Hematopoietic multipotent progenitor cell (in vitro differentiated cells): ENCODE measurements at places on chromosomes 12 and 14. TPM values are rescaled to one million over a fixed set of nuclear protein-coding genes. Genes with fewer than 3 reads are reported as not detected.

DNA sequence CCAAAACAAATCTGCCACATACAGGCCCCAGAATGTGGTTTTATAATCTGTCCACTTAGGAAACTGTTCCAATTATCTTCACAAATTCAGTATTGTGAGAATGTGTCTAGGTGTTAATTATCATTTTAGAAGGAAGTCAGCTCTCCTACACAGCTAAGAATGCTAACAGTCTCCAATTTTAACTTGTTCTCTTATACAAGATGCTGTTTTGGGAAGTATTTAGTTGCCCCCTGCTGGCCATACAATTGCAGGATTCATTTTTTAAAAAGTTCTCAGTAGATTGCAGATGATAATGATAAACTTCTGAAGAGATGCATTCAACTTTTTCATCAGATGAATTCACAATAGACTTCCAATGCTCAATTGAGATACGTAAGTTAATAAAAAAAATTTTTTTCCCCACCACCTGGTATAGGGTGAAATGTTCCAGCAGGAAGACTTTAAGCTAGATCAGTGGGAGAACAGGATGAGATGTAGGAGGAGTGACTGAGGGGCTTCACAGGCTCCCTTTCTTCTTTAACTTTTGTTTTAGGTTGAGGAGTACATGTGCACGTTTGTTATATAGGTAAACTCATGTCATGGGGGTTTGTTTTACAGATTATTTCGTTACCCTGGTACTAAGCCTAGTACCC lies 27.3 kb upstream of the OSBPL8 start:
- peak; percentile 9 for DNase-seq

DNA sequence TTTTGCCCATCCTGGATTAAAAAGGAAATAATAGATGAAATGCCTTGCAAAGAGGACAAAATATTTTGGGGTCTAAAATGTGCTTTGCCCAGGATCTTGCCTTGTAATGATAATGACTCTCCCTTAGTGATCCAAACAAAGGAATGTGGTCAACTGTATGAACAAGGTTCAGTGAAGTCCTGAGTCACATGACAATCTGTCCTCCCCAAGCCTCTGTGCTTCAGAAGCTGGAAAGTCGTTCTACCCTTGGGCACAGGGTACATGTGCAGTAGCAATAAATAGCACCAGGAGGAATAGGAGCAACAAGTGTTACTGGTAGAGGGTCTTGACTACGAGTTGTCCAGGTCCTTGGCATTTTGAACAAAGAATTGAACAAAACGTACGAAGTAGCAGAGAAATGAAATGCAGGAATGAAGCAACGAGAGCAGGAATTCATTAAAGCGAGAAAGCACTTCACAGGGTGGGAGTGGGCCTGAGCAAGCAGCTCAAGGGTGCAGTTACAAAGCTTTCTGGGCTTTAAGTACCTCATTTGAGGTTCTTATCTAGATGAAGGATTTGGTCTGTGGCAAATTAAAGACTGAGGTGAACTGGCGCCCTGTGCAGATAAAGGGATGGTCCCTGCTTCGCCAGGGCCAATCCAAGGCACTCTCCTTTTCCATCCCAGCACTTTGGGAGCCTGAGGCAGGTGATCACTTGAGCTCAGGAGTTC lies 65.8 kb downstream of the RESF1 start:
- no peak for DNase-seq

DNA sequence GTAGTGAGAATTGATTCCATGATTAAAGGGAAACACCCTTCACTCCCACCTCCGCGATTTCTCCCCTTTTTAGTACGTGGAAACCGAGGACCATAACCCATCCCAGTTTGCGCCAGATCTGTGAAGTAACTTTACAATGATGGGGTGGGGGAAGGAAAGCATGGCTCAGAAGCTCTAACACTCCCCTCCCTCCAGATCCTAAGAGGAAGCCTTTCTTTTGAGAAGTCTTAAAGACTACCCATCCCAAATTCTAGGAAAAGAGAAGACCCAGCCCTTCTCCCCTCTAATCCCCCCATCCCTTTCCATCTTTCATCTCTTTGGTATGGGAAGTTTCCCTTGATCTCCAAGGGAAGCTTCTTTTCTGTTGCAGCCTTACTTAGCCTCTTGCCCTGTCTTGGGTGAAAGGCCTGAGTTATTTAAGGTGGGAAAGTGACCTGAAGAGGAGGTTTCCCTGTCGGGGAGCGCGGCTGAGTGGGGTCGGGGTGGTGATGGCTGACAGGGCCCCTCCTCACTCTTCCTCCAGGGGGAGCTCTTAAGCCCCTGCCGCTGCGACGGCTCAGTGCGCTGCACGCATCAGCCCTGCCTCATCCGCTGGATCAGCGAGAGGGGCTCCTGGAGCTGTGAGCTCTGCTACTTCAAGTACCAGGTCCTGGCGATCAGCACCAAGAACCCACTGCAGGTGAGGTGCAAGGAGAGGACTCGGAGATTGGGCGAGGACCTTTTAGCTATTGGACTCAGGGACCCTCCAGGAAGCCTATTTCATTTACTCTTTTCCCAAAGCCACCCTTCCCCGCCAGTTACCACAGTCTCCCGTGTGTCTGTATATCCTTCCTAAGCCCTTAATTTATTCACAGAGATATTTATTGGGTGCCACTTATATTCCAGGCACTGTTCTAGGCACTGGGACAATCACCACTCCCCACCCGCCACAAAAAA lies 1.8 kb downstream of the MARCHF9 start:
- DNase-seq = peak; percentile 67

DNA sequence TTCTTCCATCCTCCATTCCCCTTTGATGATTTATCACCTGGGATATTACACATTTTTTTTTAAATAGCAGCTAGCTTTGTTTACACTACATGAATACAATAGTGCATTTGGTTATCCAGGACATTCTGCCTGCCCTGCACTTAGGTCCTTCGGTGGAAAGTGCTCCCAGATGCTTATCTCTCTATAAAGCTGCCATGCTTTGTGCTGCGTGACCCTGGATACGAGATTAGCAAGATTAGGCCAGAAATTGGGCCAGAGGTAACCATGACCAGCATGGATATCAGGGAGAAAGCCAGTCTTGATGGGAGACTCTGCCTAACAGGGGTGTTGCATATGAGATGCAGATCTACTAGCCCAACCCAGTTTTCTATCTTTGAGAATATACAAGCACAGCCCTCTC lies 12.1 kb upstream of the KRT83 start:
- DNase-seq = no peak

DNA sequence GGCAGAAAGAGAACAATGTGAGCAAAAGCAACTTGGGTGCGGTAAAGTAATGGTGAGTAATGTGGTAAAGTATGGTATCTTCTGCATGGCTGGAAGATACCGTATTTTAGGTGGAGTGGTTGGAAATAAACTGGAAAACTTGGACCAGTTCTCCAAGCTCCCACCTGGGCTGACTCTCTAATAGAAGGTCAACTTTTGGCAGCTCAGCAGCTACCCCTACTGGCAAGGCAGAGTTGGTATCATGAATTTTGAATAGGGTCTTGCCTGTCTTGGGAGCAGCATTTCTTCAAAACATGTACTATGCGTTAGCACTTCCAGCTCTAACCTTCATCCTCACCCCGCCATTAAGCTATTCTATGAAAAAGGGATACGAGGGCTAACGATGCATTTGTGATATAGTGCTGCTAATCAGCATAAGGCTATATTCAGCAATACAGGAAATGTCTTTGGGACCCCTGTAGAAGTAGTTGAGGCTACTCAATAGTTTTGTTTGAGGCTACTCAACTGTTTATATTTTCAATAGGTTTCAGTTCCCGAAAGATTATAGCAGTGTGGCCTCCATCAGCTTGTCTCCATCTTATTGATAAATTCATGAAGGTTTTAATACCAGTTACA lies 276.3 kb upstream of the FAR2 start:
- peak; percentile 31 for DNase-seq

- DNase-seq = no peak
Measured at GRCh38 chr14:61188196-61188595, 92.9 kb downstream of the TMEM30B start.

- DNase-seq = no peak
Measured at GRCh38 chr12:52063981-52064649, 5.7 kb upstream of the ATG101 start.

DNA sequence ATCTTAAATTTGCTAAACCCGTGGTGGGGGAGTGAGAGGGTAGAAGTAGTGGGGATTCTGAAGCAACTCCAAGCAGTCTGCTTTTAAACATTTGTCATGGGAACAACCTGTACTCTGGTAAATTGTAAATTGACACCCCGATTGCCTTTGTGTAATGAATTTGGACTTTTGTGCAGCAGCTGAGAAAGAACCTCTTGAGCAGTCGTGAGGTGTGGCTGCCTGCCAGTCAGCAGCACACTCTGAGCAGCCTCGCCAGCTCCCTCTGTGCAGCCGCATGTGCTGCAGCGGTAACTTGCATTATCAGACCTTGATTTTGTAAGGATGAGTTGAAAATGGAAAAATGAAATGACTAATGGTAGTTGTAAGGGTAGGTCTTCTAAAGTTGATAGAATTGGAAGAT lies 74.3 kb downstream of the SUSD6 start:
- no peak for DNase-seq

DNA sequence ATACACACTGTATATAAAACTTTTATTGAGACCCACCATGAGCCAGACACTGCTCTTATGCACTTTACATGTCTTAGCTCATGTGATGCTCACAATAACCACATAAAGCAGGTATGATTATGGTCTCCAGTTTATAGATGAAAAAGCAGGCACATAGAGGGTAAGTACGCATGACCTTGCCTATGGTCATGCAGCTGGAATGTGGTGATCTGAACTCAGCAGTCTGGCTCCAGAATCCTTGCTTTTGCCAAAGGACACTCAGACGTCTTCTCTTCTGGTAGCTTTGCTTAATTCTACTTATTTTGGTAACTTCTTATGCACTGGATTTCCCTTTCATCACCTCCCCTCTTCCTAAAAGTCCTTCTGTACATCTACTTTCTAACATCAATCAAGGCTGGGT lies 103.3 kb upstream of the CRY1 start:
- no peak for DNase-seq

DNA sequence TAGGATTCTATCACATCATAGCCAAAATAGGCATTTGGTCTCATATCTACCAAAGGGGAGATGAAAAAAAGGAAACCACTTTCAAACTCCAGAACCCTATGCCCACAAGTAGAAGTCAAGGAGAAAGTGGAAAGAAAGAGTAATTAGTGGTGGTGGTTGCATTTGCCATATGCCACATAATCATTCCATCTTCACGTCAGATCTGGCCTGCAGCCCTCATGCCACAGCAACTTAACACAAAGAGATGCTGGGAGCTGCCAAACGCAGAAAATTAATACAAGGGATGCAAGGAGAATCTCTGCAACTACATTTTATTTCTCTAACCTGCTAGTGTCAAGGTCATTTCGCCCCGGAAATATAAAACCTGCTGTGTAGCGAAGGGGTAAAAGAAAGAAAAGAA lies 148.6 kb upstream of the FOXN3 start:
- no peak for DNase-seq

DNA sequence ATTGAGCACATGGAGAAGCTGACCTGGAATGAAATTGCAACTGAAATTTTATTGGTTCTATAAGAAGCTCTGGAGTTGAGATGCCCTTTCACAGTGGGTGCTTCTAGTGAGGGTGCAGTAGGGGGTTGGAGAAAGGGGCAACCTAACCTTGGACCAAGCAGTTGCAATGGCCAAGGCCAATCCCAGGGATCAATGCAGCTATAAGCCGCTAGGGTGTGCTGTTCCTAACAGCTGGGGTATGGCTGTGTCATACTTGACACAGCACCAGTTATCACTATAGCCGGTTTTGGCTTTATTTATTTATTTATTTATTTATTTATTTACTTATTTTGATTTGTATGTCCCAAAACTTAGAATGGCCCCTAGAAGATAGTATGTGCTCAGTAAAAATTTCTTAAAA lies 505.9 kb downstream of the FLRT2 start:
- no peak for DNase-seq

GRCh38 chr12:10716704-10717315 lies 6.3 kb downstream of the YBX3 start:
- DNase-seq = no peak

DNA sequence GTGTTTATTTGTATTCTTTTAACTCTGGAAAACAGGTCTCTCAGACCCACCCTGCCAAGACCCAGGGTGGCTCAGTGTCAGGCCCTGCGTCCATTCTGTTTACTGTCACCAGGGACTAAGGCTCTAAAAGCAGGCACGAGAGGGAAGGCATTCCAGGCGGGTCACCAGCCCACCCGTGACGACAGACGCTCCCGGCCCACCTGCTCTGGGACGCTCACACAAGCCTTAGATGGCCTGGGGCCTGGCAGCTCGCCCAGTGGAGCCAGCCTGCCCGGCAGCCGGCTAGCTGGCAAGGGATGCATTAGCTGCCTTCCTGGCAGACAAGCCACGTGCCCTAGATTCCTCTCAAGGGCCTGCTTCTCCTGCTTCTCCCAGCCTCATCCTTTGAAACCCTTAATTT lies 9.2 kb upstream of the NUAK1 start:
- DNase-seq = no peak

- DNase-seq = no peak
Measured at GRCh38 chr14:33363682-33364081, 425.0 kb downstream of the NPAS3 start.

- DNase-seq = no peak
Measured at GRCh38 chr14:77585385-77585784, 31.1 kb downstream of the SPTLC2 start.

DNA sequence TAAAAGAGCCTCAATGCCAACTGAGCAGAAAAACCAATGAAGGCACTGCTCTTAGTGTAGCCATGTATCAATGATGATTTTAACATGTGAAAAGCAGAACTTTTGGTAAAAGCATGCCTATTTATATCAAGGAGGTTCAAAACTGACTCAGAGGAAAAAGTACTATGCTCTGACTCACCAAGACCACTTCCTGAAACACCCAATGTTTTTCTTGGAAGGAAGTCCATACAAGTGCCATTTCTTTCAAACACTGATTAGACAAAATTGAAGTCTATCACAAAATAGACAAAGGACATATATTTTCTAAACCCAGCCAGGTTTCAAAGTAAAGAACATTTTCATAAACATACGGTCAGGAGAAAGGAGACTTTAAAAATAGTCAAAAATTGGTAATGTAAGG lies 88.6 kb downstream of the EPS8 start:
- peak; percentile 76 for DNase-seq

GRCh38 chr12:56162468-56163290 lies 4.5 kb downstream of the MYL6 start:
- DNase-seq = no peak

DNA sequence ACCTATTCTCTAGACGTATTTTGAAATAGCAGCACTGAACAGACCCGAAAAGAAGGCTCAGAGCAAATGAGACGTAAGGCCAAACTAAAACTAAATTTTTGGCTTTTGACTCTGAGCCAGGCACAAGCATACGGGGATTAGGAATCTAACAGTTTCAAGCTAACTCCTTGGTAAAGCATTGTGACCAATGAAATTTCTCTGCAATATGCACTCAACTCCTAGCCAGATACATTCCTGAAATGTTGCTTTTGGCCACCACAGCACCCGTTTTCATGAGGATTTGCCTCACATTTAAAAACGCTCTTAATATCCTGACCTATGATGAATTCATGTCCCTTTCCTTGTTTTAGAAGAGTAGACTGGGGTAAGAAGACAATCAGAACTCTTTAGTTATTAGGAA lies 53.1 kb upstream of the NPFF start:
- DNase-seq = no peak

NRIP2 gene
- not detected for total RNA-seq

EPYC gene
- not detected for total RNA-seq

KIF5A gene
- total RNA-seq = 1.3 TPM

ZBTB42 gene
- 11.8 TPM for total RNA-seq

TSHR gene
- total RNA-seq = not detected

TMEM119 gene
- total RNA-seq = under 0.01 TPM

GNS gene
- 33.1 TPM for total RNA-seq

CATSPERB gene
- total RNA-seq = under 0.01 TPM

DPPA3 gene
- total RNA-seq = not detected

PROX2 gene
- total RNA-seq = 0.27 TPM

CD69 gene
- total RNA-seq = 545 TPM

SYT10 gene
- not detected for total RNA-seq

CRACR2A gene
- total RNA-seq = 14.0 TPM
